ENCODE measurements at places on chromosomes 1 and 21.

GRCh38 chr1:185440877-185441276 is 123.8 kb upstream of the IVNS1ABP start:
- DNase-seq: peak; percentile 20

- peak; percentile 97 for DNase-seq
Observed at GRCh38 chr1:151254217-151255213, at the start of gene PSMD4. Gene PSMD4, plus strand, starts transcription at chr1:151254734. Its CDS starts 49 bp downstream, at chr1:151254783.

DNA sequence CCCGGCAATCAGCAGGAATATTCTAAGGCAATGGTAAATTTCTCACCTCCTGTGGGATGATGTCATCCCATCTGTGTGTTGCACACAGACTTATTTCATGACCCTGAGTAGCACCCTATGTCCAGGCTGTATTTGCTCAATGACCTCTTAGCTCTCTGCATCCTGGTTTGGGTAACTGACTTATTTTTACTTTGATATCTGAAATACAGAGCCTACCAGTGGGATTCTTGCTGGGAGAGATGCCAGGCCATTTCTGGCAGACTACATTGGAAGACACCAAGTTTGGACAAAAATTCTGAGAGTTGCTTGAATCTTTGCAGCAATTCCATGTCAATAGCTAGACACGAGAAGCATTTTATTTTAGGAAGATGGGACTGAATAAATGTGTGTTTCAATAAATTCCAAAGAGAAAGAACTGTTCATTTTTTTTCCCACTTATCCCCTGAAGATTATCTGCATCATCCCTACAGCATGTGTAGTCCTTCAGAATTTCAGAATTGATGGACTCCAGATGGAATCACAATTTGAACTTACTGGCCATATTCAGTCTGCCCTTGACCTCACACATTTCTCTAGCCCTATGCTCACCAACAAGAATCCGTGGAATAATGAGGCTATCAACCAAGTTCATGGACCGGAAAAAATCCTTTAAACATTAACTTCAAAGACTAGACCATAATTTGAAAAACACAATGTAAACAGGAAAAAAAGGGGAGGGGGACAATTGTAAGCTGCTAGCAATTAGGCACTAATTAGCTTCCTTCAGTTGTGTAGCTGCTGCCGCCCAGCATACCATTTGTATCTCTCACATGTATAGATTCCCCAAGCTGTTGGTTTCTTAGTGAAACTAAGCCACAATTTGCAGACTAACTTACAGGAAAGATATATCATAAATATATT is 226.5 kb downstream of the HMCN1 start:
- no peak for DNase-seq

DNA sequence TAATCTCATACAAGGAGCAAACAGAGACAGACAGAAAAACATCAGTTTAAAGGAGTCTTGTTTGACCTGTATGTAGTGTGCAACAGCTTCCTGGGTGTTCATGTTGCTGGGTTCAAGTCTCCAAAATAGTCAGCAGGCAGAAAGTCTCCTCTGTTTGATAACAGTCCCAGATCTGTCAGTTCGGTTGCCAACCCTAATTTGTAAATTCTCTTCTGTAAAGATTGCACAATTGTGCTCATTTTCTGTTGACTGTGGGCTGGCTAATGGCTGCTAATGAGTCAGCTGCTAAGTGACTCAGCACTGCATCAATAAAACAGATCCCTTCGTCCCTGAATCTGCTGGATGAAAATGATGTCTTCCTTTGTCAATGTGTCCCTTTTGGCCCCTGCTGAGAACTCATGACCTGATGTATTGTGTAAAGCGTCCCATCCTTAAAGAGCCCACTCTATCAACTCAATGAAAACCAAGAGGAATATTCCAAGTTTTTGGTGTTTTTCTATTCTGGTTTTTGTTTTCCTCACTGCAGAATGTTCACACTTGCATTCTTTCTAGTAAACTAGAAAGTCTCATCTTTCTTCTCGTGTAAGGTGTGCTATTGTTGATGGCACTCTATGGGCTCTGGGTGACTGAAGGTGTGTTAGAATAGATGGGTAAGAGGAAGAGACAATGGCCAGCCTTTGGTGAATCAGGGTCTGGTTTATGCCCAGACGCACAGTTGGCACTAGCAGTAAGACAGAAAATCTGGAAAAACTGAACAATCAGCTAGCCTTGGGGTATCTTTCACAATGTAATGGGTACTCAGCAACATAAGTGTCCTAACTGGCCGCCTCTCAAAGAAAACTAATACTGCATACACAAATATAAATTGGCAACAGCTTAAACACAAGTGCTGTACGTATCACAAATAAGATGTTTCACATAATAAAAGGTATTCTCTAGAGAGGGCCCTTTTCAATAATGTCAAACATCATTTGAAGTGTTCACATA is 75.1 kb upstream of the SIPA1L2 start:
- DNase-seq: peak; percentile 81

GRCh38 chr1:213122514-213122929 is 71.5 kb downstream of the RPS6KC1 start:
- peak; percentile 74 for DNase-seq

GRCh38 chr1:207333620-207334019 is 12.1 kb downstream of the CD55 start:
- DNase-seq: no peak

DNA sequence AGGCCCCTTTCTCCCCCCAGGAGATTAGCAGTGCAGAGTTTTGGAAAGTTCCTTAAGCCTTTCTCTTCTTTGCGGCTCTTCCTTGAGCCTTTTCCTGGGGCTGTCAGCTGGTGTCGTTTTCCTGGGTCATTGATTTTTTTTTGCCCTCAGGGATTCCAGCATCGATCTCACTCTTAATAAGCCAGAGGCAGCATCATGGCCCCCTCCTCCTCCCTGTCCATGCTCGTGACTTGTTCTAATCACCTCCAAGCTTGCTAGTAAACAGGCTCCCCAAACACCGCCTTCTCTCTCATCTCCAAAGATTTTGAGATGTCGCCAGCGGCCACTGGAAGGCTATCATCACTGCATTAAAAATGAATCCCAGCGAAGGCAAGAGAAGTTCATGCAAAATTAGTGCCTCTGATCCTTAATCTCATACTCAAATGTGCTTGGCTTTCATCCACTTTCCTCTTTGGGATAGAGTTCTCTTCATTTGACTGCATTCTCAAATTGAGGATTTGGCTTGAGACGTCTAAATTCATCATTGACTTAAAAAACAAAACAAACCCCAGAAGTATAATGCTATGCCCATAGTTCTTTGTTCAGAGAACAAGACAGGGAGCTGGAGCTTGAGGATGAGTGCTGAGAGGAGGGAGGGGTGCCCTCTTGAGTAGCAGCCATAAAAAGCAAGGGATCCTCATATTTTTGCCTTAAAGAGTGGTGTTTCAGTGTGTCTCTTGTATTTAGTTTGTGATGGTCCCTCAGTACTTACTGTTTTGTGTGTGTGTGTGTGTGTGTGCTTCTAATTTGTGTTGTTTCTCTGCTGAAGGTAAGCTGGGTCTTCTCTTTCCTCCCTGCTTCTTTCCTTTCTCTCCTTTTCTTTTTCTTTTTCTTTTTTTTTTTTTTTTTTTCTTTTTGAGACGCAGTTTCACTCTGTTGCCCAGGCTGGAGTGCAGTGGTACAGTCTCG is 3.2 kb downstream of the EVA1C start:
- no peak for DNase-seq

- no peak for DNase-seq
Observed at GRCh38 chr1:25661043-25661815, 44.6 kb downstream of the MAN1C1 start.

DNA sequence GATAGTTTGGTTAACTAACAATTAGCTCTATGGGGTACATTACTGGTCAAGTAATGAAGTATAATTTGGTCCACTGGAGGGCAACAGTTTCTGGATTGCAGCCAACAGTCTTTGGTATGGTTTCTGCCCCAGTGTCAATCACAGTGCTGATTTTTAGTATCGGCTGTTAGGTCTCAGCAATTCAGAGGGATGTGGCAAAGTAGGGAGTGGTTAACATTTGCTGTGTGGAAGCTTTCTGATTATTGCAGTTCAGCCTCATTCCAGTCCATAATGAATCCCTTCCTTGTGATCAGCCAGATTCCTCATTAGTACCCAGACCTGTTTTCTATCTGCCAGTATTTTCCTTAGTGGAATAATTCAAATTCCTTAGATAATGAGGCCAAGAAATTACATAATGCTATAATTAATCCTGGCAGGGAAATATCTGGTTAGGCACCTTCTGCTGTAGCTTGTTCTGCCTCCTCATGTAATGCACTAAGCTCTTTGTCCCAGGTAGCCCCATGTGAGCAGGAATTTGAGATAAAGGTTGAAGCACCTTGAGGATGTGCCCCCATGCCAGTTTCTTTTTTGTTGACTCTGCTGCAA is 14.0 kb downstream of the F3 start:
- peak; percentile 24 for DNase-seq

- DNase-seq: peak; percentile 53
Observed at GRCh38 chr1:174726167-174726879, 273.4 kb upstream of the CACYBP start.

DNA sequence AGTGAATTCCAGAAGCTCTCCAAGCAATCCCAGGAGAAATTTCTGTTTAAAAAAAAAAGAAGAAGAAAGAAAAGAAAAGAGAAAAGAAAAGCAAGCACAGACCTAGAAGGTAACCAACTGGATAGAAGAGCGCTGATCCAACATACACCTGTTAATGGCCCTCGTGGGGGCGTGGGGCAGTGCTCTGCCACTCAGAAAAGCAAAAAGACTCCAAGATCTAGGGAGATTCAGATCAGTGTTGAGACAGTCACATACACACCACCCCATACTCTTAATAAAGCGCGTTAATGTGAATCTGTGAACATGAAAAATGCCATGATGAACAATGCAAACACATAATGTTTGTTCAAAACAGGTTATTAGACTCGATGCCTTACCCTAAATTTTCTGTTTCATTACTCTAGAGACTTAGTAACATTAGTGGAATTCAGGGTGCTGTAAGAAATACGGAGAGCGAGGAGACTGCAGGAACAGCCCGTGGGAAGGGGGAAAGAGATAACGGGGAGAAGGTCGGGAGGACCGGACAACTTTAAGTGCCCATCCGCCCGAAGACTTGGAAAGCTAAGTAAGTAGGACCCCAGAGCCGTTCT is 406 bp downstream of the NME7 start:
- no peak for DNase-seq

- DNase-seq: no peak
Observed at GRCh38 chr21:42672699-42673458, 19.5 kb downstream of the PDE9A start.

GRCh38 chr1:181135437-181135731 is 46.9 kb downstream of the IER5 start:
- peak; percentile 30 for DNase-seq

DNA sequence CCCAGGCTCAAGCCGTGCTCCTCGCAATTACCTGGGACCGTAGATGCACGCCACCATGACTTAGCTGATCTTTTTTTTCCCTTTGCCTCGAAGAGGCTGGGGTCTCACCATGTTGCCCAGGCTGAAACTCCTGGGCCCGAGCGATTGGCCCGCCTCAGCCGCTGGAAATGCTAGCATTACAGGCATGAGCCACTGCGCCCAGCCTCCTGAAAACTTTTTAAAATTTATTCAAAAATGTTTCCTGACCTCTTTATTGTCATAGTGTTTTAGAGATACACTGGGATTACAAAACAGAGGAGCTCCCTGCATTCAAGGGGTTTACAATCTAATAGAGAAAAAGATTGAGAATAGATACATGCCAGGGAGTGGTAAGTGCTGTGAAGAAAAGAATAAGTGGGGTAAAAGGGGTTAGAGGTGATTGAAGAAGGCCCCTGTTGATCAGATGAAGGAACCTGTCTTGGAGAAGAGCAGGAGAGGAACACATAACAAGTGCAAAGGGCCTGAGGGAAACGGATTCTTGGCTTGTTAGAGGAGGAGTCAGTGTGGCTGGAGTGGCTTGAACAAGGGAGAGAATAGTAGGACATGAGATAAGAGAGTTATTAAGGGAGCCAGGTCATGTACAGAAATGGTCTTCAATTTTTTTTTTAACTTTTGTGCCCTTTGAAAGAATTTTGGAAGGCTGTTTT is 1.7 kb upstream of the TRIM33 start:
- no peak for DNase-seq

- DNase-seq: peak; percentile 77
Observed at GRCh38 chr1:160251687-160252526, 10.4 kb downstream of the DCAF8 start.

DNA sequence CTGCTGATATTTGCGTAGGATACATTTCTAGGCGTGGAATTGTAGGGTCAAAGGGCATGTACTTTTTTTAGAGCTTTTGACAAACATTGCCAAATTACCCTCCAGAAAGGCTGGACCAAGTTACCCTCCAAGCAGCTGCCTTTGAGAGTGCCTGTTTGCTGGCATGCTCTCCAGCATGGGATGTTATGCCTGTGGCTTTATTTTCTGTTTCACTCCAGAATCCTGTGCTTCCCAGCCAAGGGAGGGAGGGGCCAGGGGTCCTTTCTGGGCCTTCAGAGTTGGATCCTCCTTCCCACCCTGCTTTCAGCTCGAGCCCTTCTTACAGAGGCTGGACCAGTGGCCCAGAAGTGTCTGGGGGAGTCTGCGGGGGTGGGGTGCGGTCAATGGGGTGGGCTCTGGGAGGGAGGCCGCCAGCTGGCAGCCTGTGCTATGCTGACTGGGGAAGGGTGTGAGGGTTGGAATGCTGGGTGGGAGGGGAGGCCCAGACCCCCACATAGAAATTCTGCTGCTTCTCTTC is 81.2 kb downstream of the EPHB2 start:
- no peak for DNase-seq

DNA sequence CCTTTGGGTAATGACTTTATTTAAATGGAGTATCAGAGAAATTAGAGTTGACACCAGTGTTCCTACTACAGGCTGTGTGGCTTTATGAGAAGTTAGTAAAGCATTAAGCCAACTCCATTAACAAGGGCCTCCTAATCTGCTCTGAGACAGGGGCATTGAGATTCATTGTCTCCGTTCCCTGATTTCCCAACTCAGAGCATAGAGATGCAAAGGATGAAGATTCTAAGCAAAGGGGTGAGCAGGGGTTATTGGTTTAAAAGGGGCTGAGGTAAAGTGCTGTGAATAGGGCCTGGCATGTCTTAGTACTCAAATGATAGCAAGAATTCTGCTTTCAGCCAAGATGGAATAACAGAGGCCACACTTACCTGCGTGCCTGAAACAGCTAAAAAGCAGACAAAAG is 428.4 kb downstream of the PTPRU start:
- no peak for DNase-seq

GRCh38 chr1:23732363-23733224 is 10.7 kb upstream of the ELOA start:
- peak; percentile 23 for DNase-seq

GRCh38 chr1:192357924-192358323 is 41.1 kb downstream of the RGS21 start:
- no peak for DNase-seq

DNA sequence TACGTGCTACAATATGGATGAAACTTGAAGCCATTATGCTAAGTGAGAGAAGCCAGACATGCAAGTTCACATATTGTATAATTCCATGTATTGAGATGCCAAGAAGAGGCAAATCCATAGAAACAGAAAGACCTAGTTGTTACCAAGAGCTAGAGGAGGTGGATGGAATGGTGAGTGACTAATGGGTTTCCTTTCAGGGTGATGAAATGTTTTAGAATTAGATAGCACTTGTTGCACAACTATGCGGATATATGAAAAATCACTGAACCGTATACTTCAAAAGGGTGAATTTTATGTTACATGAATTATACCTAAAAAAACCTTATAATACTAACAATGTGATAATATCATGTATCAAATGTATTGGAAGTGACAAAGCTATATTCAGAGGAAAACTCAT is 18.1 kb downstream of the EPHA10 start:
- no peak for DNase-seq

Data from lung microvascular endothelial cell (primary cell).